Hematopoietic multipotent progenitor cell treated with erythropoietin and hydrocortisone succinate and interleukin-3 and kit ligand, for 4 days (in vitro differentiated cells): ENCODE measurements at places on chromosomes 13 and 19.

GRCh38 chr13:76630629-76631230 is 255.5 kb downstream of the KCTD12 start:
- no peak for DNase-seq

DNA sequence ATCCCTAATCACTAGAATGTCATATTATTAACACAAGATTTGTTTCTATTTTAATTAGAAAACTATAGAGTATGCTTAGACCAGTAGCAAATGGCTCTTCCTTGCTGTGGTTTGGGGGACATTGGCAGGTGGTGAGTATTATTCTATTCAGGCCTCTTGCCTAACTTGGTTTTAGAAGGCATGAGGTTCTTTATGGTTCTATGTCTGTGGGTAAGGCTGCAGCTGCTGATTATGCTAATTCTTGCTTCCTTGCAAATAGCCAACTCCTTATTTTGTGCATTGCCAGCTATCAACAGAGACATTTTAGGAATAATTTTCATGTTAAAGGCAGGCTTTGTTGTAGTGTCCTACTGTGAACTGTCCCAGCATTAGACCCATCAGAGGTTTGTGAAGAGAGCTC is 1344.9 kb downstream of the UQCRFS1 start:
- no peak for DNase-seq

DNA sequence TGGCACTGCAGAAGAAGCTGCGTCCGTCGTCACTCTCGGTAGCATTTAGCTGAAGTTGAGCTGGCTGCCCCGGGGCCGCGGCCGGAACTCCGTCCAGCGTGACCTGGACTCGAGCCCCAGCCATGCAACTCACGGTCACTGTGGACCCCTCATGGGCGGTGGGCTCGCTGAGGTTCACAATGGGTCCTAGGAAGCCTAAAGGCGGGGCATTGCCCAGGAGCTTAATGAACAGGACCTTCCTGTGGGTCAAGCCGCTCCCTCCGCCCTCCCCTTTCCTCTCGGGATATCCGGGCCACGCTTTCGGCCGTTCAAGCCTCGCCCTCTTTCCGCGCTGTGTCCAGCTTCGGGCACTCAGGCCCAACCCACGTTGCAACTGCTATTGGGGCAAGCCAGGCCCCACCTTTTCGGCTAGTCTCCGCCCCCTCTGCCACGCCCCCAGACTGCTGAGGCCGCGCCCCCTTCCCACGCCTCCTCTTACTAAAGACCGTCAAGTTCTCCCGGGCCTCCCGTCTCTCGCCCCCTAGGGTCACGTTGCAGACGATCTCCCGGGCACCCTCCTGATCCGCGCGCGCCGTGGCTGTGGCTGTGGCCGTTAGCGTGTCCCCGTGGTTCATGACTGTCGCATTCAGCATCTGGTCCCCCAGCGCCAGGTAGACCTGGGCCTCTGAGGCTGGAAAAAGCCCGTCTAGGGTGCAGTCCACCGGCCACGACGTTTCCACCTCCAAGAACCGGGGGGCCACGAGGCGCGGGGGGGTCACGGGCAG is 1.4 kb upstream of the RAVER1 start:
- DNase-seq, result peak; percentile 77

DNA sequence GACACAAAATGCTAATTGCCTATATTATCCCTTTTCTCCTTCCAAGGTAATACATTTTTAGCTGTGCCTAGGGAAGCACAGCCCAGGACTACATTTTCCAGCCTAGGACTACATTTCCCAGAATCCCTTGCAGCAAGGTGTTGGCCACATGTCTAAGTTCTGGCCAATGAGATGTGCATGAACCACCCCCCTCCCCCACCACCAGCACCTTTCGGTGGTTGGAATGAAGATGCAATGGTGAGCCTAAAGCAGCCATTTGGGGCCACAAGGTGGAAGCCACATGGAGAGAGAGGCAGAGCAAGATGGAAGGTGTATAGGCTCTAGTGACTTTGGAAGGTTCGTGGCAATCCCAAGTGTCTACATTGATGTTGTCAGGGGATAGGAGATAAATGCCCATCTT is 16.2 kb downstream of the UNC13A start:
- peak; percentile 54 for DNase-seq

DNA sequence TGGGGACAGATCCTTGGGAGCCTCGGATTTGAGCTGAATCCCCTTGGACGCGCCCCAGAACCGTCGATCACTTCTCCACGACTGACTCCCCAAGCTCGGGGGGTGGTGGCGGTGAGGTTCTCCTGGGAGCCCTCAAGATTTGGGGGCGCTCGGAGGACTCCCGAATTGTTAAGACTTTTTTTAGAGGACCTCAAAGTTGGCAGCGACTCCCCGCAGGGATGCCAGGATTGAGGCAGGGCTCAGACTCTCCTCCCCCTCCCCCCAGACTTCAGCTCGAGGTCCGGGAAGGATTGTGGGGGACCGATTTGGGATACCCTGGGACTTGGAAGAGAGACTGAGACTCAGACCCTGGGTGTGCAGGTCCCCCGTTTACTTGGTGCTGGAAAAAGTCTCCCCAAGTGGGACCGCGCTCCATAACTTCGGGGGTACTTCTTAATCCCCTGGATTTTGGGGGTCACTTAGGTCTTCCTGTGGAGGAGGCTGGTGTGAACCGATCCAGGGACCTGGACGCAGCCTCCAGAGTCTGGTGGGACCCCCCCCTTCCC is 665 bp downstream of the VASP start:
- DNase-seq, result peak; percentile 31

DNA sequence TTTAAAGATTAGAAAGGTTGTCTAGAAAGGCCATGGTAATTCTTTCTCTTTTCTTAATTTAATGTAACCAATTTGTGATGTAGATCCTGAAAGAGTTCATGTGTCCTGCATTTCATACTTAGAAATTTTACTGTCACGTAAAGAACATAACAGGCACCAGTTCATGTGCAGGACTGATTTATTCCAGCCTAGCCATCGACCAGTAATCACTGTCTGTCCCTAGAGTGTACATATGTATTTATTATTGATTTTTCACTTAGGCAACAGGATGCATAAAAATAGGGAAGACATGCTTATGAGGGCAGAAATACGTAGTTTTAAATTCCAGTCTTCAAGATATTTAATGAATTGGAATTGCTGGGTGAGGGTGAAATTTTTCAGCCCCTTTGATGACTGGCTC is 37.6 kb downstream of the TDRD12 start:
- DNase-seq, result no peak

GRCh38 chr19:8209462-8210378 is 550 bp downstream of the CERS4 start:
- DNase-seq, result peak; percentile 47

GRCh38 chr13:74683411-74683810 is 549.2 kb upstream of the KLF12 start:
- DNase-seq, result peak; percentile 0

GRCh38 chr19:32287811-32288227 is 57.6 kb upstream of the ZNF507 start:
- peak; percentile 49 for DNase-seq

GRCh38 chr19:8257052-8257443 is 47.9 kb downstream of the CERS4 start:
- peak; percentile 47 for DNase-seq

DNA sequence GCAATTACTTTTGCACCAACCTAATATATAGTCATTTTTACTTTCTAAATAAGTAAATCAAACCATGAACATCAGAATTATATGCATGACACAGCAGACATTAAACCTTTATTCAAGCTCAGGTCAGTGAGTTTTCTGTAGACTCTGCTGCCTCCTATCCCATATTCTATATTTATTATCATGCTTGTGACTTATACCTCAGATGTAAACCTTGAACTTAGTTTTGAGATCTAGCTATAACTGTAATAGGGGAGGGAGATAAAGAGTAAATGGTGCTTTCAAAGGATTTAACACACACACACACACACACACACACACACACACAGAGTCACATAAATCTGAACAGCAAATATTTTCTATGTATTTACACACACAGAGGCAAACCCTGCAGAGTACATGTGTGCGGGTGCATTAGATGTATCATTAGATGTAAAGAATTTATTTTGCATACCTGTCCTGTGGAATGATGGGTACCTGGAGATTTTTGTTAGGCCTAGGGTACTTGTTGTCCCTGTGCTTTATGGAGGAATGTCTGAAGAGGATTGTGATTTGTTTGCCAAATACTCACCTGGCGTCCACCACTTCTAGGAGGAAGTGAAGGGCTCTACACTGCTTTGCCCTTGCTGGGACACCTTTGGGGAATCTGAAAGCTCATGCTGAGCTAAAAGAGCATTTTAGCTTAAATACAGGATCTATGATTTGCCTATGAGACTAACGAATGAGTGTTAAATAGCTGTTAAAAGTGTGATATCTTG is 521.9 kb downstream of the KLF5 start:
- no peak for DNase-seq

DNA sequence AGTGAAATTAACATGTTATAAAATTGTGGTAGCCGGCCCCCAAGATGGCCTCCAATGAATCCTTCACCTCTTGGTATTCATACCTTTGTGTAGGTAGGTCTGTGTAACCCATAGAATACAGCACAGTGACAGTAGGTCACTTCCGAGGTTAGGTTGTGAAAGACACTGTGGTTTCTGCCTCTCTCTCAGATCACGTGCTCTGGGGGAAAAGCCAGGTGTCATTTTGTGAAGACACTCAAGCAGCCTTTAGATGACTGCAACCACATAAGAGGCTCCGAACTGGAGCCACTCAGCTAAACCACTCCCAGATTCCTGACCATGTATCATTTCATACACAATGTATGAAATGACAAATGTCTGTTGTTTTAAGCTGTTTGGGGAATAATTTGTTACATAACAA is 9.8 kb upstream of the USPL1 start:
- DNase-seq, result peak; percentile 45

DNA sequence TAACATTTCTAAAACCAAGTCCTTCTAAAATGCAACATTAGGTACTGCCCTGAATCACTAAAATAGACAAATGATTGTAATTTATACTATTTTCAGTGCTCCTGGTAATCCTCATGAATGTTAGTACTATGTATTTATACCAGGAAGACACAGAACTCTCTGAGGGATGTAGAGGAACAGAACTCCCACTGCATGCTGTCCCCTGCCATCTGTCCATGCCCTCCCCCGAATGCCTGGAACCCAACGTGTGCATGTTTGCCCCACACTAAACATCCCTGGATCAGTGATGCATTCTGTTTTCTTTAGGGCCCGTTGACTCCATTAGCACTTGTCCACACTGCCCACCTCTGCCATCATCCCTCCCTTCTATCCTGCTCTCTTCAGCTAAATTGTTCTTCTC is 26.5 kb downstream of the ENOX1 start:
- no peak for DNase-seq

DNA sequence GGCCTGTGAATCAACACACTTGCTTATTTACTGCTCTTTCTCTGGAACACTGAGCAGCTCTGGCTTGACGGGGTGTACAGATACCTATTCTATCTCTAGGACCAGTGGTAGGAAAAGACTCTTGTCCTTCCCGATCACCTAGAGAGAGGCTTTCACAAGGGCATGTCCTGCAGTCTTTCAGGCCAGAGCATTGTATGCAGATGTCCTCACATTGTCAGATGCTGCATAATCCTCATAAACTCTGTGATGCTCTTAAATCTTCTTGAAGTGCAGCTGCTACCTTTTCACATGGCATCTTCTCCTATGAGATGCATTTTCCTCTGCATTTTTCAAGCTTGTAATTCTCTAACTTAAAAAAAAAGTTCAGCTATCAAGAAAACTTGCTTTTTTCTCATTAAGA is 369.4 kb downstream of the OLFM4 start:
- no peak for DNase-seq

- no peak for DNase-seq
Measured at GRCh38 chr13:81596224-81596753, 1255.4 kb upstream of the SPRY2 start.

GRCh38 chr19:55131421-55131820 is 14.0 kb upstream of the PPP1R12C start:
- no peak for DNase-seq

DNA sequence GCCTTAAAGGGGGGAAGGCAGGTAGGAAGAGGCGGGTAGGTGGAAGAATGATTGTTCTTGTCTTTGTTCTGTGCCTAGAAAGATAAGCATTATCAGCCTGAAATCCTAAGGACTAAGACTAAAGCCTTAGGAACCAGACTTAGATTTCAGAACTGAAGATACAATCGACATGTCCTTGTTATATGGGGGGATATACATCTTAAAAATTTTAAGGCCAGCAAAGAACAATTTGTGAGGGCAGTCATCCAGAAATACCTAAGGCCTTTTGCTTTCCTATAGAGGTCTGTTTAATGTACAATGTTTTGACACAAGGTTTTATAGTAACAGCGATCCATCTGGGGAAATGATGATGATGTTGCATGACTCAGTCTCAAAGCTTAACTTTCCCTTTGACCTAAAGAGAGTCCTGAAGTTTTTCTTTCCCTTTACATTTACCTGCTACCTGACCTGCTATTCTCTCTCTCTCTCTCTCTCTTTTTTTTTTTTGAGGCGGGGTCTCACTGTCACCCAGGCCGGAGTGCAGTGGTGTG is 20.2 kb upstream of the CEACAM6 start:
- no peak for DNase-seq

DNA sequence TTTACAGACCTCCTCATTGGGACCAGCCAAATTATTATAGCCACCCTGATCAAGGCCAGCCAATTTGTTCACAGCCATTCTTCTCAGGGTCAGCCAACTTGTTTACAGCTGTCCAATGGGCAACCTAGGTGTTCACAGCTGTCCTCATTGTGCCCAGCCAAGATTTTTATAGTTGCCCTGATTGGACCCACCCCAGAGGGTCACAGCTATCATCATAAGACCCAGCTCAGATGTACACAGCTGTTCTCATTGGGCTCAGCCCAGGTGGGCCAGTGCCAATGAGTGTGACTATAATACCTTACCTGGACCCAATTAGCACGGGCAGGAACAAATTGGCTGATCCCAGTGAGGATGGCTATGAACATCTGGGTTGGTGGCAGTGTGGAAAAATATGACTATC is 1151.8 kb downstream of the UQCRFS1 start:
- no peak for DNase-seq

GRCh38 chr13:101433895-101434294 is 17.6 kb upstream of the NALCN start:
- no peak for DNase-seq

DNA sequence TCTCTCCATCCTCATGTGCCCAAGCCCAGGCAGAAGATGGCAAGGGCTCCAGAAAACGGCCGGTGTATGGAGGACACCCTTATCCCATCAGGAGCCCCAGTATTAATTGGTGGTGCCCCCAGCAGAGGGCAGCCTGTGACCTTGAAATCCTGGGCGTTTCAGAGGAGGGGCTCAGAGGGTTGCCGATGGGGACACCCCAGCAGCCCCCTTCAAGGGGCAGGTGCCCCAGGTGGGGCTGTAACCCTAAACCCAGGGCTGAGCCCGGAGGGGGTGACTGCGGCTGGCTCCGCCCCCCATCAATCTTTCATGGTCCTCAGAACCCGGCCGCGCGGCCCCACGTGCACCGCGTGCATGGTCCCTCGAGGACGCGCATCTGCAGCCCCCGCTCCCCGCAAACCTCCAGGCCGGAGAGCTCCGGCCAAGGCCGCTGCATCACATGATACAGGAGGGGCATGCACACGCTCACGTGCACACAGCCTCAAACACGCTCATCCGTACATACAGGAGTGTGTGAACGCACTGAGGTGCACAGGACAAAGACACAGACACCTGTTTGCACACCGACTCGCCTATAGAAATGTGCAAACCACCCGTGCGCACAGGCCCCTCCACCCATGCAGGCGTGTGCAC is 949 bp downstream of the RAB3A start:
- DNase-seq, result peak; percentile 56

GRCh38 chr13:105083992-105084391 is 1451.5 kb downstream of the EFNB2 start:
- DNase-seq, result no peak

- DNase-seq, result no peak
Measured at GRCh38 chr13:37357548-37357947, 241.0 kb downstream of the POSTN start.
